CD4-positive, alpha-beta T cell treated with Interleukin-6 at 100 ng/mL for 8 hours (primary cell): ENCODE measurements at places on chromosomes 13 and 19.

DNA sequence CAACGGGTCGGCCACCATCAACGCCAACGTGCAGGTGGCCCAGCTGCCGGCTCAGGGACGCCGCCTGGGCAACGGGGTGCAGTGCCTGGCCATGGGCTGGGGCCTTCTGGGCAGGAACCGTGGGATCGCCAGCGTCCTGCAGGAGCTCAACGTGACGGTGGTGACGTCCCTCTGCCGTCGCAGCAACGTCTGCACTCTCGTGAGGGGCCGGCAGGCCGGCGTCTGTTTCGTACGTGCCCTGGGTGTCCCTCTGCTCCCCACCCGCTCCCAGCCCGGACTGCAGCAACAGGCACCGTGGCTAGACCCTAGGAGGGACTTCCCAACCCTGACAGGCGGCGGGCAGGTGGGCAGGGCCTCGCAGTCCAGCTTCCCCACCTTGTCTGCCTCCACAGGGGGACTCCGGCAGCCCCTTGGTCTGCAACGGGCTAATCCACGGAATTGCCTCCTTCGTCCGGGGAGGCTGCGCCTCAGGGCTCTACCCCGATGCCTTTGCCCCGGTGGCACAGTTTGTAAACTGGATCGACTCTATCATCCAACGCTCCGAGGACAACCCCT, 3.5 kb downstream of the ELANE start:
- DNase-seq, result no peak

- peak; percentile 65 for DNase-seq
Measured at GRCh38 chr19:49502866-49503581, 6.8 kb downstream of the RPS11 start.

- peak; percentile 11 for DNase-seq
Measured at GRCh38 chr13:46831588-46832194, 34.7 kb upstream of the ESD start.

DNA sequence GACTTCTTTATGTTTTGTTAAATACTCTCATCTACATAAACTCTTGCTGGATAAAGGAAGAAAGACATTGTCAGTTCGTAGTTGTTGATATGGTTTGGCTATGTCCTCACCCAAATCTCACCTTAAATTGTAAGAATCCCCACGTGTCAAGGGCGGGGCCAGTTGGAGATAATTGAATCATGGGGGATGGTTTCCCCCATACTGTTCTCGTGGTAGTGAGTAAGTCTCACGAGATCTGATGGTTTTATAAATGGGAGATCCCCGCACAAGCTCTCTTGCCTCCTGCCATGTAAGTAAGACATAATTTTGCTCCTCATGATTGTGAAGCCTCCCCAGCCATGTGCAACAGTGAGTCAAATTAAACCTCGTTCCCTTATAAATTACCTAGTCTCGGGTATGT, 3.6 kb downstream of the ADGRE1 start:
- DNase-seq, result peak; percentile 46

GRCh38 chr19:6822311-6822670, 49.8 kb downstream of the VAV1 start:
- no peak for DNase-seq

- no peak for DNase-seq
Measured at GRCh38 chr13:33956346-33956745, 138.4 kb downstream of the RFC3 start.

GRCh38 chr13:112510002-112510780, 77.8 kb downstream of the TUBGCP3 start:
- no peak for DNase-seq

GRCh38 chr19:38152461-38153379, 71.3 kb downstream of the DPF1 start:
- no peak for DNase-seq

- DNase-seq, result peak; percentile 51
Measured at GRCh38 chr19:42386974-42387707, 3.0 kb downstream of the CNFN start.

DNA sequence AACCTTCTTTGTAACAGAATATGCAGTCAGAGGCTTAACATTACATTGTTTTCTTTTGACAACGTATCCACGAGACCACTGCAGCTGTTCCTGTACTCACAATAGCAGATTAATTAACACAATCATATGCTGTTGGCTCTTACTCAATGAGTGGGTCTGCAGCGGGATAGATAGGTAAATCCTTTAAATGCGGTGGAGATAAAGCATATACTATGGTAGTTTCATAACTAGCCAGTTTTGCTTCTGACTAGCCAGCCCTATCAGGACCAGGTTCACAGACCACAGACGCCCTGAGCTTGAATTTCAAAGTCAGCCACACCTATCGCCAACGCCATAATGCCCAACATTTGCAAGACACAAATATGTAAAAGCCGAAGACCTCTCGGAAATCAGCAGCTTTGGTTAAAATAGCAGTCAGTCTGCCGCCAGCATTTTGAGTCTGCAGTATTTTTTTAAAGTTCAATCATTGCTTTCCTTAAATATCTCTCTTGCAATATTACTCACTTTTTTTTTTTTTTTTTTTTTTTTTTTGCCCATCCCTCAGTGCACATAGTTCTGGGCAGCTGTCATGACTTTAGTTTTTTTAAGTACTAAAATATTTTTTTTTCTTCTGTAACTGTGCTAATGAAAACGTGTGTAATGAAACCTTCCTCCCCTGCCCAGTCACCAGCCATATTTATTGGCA, 120.5 kb downstream of the ZNF536 start:
- DNase-seq, result no peak

DNA sequence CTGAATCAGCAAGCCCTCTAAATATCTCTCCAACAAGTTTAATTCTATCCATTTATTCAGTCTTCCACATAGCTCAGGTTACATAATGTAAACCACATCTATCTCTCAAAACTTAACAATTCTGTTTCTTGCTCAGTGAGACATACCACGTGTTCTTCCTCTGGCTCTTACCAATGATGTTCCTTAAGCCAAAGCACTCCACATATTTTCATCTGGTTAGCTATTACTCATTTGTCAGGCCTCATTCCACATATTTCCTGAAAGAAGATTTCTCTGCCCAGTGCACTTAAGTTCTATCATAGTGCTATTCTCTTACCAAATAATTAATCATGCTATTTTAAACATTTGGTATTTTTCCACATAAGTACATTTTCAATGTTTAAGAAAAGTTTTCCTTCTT, 403.3 kb upstream of the ATXN8OS start:
- no peak for DNase-seq

DNA sequence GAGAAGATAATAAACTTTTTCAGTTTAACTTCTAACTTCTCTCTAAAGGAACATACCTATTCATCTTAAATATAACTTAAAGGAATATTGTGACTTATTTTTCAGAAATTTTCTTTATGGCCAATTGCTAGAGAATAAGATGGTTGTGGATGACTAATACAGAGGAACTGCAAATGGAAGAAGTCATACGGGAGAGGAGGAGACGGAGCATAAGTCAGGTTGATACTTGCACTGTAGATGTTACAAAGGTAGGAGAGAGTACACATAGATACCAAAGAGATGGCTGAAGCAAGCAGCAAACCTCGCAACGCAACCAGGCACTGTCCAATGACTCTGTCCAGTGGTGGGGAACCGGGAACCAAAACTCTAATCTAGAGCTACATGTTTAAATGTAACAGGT, 963.4 kb downstream of the PCDH9 start:
- DNase-seq, result no peak

DNA sequence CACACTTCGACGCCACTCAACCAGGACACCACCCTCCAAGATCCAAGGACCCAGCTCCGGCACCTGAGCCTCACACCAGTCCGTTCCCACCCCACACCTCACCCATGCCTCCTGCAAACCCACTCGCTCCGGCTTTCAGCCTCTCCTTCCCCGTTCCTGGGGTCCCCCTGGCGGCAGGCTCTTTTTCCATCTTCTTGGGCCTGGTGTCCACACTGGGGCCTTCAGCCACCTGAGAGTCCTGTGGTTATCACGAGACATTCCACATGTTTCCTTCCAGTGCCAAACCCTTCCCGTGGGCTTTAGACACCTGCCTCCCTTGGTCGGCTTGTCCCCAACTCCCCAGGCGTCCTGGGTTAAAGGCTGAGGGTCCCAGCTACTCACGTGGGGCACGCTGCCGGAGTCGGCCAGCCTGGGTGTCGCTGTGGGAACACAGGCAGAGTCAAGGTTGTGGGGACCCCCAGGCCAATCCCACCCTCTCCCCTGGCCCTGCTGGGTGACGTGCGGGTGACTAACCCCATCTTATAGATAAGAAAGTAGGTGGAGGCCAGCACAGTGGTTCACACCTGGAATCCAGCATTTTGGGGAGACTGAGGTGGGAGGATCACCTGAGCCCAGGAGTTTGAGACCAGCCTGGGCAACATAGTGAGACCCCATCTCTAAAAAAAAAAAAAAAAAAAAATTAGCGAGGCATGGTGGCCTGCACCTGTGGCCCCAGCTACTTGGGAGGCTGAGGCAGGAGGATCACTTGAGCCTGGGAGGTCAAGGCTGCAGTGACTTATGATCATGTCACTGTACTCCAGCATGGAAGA, 1.9 kb downstream of the JSRP1 start:
- no peak for DNase-seq

GRCh38 chr13:114314074-114314912, at the start of gene CHAMP1:
Gene CHAMP1, plus strand, starts transcription at chr13:114314503. Its CDS starts 9,340 bp downstream, at chr13:114323843.
- DNase-seq, result peak; percentile 90

DNA sequence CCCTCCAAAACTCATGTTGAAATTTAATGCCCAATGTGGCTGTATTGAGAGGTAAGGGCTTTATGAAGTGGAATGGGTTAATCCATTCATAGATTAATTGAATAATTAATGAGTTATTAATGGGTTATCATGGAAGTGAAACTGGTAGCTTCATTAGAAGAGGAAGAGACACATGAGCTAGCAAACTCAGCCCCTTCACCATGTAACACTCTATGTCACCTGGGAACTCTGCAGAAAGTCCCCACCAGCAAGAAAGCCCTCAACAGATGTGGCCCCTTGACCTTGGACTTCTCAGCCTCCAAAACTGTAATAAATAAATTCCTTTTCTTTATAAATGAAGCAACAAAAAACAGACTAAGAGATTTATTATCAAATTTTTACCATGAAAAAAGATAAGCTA, 223.5 kb downstream of the KLF12 start:
- no peak for DNase-seq

DNA sequence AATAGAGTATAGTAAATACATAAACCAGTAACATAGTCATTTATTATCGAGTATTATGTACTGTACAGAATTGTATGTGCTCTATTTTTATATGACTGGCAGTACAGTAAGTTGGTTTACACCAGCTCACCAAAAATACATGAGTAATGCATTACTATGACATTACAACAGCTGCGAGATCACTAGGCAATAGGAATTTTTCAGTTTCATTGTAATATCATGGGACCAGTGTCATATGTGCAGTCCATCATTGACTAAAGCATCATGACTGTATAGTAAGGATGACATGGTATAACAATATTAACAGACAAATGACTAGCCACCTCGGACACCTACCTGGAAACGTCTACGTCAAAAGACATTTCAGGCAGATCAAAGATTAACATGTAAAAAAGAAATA, 33.6 kb downstream of the ATP7B start:
- no peak for DNase-seq

GRCh38 chr19:20365146-20365545, 198.1 kb downstream of the ZNF486 start:
- no peak for DNase-seq

- DNase-seq, result peak; percentile 21
Measured at GRCh38 chr19:34224996-34225658, 29.2 kb upstream of the GARRE1 start.

DNA sequence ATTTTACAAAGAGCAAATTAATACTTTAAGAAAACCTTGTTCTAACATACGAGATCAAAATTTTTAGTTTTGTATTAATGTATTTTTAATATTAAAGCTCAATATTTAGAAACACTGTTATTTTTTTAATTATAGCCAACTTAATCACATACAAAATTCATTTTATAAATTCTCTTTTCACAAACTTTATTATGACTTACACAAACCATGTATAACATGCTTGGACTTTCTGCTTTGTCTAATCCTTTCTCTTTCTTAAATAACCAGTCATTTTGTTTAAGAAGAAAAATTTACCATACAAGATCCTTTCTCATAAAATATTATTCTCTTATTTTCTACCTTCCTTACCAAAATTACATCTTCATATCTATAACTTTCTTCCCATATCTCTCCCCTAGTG, 62.2 kb downstream of the CYSLTR2 start:
- no peak for DNase-seq

DNA sequence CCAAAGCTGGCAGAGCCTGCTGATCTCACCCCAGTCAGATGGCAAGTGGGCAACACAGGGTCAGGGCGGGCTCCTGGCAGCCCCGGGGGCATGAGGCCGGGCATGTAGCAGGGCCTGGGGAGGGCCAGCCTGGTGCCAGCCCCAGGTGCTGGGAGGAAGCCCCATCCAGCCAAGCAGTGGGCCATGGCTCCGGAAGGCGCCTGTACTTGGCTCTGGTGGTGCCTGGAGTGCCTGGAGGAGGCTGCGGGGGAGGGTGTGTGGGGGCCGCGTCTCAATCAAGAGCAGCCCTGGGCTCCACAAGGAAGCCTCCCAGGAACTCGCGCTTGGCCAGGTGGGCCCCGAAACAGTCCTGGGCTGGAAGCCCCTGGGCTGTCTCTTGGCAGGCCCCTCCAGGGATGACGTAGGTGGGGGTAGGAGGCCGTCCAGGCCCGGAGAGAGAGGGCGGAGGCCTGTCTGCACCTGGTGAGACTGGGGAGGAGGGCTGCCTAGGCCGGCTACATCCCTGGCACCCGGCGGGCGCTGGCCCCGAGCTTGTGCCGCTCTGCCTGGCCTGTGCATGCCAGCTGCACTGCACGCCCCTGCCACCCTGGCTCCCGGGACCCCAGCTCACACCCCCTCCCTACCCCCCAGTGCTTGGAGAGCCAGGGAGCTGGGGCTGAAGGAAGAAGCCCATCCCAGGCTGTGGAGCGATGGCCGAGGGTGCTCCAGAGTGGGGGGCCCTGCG, 45.9 kb downstream of the COMP start:
- no peak for DNase-seq

DNA sequence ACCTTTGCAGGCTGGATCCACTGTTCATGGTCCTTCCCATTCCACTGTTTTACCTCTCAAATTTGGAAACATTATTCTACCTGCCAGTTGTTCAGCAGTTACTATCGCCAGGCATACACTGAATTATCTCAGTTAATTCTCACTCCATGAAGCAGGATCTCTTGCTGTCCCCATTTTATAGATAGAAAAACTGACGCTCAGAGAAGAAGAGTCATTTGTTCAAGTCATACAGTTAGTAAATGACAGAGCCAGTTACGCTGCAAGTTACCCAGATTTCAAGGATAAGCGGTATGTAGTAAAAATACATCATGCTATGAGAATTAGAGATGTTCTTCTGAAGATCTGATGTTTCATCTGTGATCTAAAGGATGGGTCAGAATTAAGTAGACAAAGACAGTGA, 40.2 kb upstream of the IGSF23 start:
- no peak for DNase-seq

- peak; percentile 53 for DNase-seq
Measured at GRCh38 chr19:40165362-40165937, 25.8 kb upstream of the MAP3K10 start.

- no peak for DNase-seq
Measured at GRCh38 chr13:39283072-39283471, 244.8 kb downstream of the NHLRC3 start.

GRCh38 chr19:16825312-16826052, 3.7 kb upstream of the SIN3B start:
- no peak for DNase-seq
